ENCODE measurements at places on chromosomes 1 and 21. TPM values are rescaled to one million over a fixed set of nuclear protein-coding genes. Genes with fewer than 3 reads are reported as not detected.

Gene DENND4B
- total RNA-seq = 58.0 TPM

Gene AMIGO1
- total RNA-seq = 5.0 TPM

Gene OR6N1
- total RNA-seq = not detected

Gene PRDM2
- total RNA-seq = 59.2 TPM

Gene GPR52
- total RNA-seq = 1.7 TPM

Gene TNNT2
- 37.1 TPM for total RNA-seq

Gene PLEKHN1
- total RNA-seq = 34.4 TPM

Gene CA14
- total RNA-seq = 3.8 TPM

Gene LRRIQ3
- 0.29 TPM for total RNA-seq

Gene CFHR3
- total RNA-seq = 0.93 TPM

Gene CLCA1
- total RNA-seq = not detected

Gene DNASE2B
- total RNA-seq = not detected

Gene GSTM1
- total RNA-seq = 48.8 TPM

Gene VWA5B1
- 0.29 TPM for total RNA-seq

Gene CCDC28B
- total RNA-seq = 24.6 TPM

DNA sequence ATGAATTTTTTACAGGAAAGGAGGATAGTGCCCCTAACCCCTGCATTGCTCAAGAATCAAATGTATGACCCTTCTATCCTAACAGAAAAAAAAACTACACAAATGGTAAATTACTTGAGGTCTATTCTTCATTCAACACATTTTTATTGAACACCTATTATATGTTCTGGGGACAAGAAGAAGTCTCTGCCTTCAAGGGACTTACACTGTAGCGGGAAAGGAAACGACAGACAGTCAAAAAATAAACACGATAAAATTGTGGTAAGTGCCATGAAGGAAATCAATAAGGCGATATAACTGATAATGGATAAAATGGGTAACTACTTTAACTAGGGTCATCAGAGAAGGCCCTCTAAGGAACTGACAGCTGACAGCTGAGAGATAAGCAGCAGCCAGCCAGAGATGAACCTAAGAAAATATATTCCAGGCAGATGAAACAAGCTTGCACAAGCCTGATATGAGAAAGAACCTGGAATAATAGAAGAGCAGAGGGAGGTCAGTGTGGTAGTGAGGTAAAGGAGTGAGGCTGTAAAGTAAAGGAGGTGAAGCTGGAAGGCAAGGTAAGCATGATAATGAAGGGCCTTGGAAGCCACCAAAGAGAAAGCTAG is 66.4 kb downstream of the PHTF1 start:
- DNase-seq = no peak

- DNase-seq = no peak
These were observed 10.1 kb downstream of the EPHA2 start for GRCh38 chr1:16145662-16146278.

DNA sequence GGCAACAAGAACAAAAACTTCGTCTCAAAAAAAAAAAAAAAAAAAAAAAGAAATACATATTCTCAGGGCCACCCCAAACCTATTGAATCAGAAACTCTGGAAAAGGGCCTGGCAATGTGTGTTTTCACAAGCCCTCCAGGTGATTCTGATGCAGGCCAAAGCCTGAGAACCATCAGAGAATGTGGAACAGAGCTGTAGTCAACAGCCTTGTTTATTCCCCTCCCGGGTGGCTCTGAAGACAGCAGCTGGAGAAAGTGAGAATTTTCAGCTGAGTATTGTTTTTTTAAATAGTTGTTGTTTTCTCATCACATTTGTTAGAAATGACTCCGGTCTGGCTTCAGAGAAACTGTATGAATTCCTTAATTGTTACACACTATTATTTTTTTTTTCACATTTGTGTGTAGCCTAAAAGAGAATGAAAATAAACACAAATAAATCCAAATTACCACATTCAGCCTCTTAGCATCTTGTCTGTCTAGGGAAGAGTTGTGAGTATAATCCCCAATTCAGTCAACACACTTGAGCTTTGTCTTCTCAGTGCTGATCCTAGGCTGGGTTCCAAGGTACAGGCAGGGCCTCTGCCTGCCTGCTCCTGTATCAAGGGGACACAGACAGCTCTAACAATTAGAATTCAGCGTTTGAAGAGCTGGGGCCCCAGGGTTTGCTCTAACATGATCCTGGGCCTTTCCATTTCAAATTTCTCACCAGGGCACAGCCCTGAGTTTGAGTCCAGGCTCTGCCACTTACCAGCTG is 6.6 kb upstream of the AZIN2 start:
- no peak for DNase-seq

DNA sequence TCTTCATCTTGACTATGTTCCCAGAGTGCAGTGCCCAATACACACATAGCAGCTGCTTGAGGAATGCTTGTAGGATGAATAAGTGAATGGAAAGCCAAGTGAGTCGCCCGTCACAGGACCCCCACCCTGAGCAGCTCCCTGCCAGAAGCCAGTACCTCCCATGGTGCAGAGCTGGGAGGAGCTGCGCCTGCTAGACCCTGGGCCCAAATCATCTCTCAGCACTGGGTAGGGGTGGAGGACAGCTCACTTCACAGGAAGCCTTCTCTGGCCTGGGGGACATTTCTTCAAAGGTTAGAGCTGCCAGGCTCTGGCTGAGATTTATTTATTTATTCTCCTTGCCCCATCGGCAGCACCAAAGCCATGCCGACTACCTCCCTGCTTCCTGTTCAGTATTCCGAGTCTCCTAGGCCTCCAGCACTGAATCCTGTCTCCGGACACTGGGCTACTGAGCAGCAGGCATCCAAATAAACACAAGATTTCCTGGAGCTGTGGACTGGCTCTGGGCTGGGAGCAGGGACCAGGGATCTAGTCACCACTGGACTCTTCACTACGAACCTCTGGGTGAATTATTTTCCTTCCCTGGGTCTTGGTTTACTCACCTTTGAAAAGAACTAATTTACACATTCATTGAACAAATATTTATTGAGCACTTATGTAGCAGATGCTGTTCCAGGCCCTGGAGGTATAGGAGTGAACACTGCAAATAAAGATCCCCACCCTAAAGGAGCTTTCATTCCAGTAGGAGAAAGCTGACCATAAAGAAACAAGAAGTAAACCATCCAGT is 187.7 kb downstream of the TRABD2B start:
- no peak for DNase-seq

DNA sequence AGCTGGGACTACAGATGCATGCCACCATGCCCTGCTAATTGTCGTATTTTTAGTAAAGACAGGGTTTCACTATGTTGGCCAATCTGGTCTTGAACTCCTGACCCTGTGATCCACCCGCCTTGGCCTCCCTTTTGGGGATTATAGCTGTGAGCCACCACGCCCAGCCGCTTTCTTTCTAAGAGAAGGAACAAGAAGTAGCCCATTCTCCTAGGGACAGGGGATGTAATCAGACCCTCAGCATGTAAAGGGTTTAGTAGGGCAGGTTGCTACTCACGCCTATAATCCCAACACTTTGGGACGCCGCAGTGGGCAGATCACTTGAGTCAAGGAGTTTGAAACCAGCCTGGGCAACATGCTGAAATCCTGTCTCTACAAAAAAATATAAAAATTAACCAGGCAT is 189.7 kb downstream of the TOMM20 start:
- DNase-seq = no peak

- no peak for DNase-seq
These were observed 36.9 kb downstream of the SIM2 start for GRCh38 chr21:36735724-36736320.

- no peak for DNase-seq
These were observed 6.1 kb upstream of the ADORA1 start for GRCh38 chr1:203121186-203122015.

- no peak for DNase-seq
These were observed 40.1 kb downstream of the CAMSAP2 start for GRCh38 chr1:200778766-200779165.

DNA sequence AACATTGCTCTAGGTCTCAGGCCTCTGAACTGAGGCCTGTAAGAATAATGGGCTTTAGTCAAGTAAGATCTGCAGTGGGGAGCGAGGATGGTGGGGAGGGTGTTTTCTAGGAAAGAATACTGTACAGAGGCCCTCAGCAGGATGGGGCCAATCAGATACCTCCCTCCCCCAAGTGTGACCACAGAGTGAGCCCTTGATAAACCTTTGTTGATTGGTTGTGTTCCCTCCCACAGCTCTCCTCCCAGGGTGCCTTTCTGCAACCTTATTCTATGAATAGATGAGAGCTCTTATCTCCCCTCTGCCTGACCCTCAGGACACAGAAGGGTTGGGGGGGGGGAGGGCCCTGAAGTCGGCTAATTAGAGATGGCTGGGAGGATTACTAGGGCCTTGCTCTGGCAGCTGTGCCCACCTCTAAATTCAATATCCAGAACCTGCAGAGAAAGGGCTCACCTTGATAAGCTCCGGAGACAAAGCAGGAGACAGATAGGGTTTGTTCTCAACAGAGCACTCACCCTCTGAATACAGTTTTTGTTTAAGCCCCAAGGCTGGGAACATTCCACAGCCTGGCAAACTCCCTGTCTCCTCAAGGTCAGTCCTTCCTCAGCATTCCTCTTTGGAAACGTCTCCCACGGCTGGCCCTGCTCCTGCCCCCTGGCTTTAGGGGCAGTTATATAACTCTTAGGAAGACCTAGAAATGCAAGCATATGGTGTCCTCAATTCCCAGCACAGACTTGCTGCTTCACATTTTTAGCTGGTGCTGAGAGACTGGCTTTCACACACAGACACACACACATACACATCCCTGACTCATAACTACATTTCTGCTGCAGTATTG is 42.9 kb downstream of the ATP1A1 start:
- DNase-seq = no peak

- DNase-seq = no peak
These were observed 125.8 kb downstream of the PCBP3 start for GRCh38 chr21:45769294-45769693.

GRCh38 chr1:21280011-21280471 is 10.2 kb downstream of the ECE1 start:
- DNase-seq = no peak

DNA sequence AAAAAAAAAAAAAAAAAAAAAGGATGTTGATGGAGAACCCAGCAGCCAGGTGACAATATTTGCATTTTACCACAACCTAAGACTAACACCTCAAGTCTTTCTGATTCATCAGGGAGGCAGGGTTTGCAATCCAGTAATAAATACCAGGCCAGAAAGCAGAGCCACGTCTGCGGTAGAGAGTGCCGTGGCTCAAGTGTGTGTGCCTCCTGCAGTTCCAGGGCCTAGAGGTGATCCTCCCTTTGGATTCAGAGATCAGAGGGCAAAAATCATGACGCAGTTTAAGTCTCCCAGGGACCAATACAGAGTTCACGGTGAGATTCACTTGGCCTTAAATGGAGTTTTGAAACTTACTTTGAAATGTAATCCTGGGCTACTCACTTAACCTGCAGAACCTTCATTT is 34.9 kb downstream of the TMCO4 start:
- DNase-seq = no peak

DNA sequence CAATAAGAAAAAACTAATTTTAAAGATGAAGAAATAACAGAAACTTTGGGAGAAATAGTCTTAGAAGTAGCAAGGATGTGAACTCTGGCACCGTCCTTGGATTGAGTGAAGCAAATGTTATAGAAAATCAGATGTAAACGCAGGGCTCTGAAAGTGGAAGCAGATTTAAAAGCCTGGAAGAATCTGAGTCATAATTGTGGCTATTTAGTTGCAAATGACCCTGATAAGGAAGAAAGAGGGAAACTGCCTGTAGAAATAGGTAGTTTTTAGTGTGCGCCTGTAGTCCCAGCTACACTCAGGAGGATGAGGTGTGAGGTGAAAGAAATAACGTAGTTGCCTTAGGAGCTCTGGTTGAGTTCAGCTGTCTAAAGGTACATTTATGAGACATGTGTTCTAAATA is 101.0 kb downstream of the NGF start:
- DNase-seq = no peak

GRCh38 chr1:173682184-173682583 is 12.5 kb upstream of the ANKRD45 start:
- DNase-seq = no peak

GRCh38 chr1:93132638-93133037 is 47.6 kb downstream of the TMED5 start:
- DNase-seq = no peak

DNA sequence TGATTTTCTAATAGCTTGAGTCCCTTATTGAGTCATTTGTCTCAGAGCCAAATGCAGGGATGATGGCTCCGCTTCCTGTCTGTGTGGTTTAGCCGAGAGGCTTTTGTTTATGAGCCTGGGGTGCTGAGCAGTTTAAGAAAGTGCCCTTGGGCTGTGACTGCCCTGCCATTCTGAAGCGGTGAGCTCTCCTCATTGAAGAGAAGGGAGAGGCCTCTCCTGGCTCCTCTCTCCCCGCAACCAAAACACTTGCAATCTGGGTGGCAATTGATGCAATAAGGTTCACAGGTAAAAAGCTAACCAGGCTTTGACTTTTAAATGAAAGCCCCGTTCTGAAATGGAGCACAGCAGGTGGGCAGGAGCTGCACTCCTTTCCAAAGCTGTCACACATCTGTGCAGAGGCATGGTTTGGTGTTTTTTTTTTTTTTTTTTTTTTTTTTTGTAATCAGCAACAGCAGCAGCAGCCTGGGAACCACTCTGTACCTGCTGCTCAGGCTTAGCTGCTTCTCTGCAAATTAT is 403.7 kb downstream of the SIPA1L2 start:
- no peak for DNase-seq

DNA sequence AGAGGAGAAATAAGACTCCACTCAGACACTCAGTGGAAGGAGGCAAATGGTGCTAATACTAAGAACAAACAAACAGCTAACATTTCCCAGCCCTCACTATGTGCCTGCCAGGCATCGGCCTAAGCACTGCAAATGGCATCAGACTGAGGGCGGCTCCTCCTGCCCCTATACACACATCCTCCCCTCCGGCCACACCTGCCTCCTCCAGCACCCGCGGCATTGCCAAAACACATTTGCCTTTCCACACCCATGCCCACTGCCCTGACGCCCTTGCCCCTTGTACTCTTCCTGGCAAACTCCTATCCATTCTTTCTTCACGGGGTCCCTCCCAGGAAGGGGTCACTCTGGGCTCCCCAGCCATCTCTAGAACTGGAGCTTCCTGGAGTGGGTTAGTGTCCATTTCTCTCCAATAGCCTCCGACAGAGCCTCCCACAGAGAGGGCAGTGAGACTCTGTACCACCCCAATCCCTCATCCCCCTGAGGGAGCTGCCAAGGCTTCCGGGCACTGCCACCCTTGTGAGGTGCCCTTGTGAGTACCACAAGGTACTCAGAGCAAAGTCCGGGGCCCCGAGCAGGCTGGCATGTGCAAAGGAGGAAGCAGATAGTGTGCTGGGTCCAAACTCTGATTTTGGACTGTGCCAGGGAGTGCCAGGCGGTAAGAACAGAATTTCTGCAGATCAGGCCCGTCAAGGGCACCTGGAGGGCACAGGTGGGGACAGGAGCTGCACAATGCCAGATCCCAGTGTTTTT is 959 bp downstream of the AKR7A3 start:
- no peak for DNase-seq

GRCh38 chr1:245212221-245212710 is 57.5 kb downstream of the KIF26B start:
- no peak for DNase-seq

GRCh38 chr1:22976461-22977243 is 4.0 kb upstream of the LACTBL1 start:
- peak; percentile 63 for DNase-seq

Data from mesothelial cell of epicardium (in vitro differentiated cells).